Naive B cell (primary cell): ENCODE measurements at places on chromosomes 5 and 9. TPM values are rescaled to one million over a fixed set of nuclear protein-coding genes. Genes with fewer than 3 reads are reported as not detected.

Gene ENTPD2
- not detected for polyA plus RNA-seq

Gene HAVCR1
- not detected for polyA plus RNA-seq

Gene SLC36A2
- polyA plus RNA-seq, result not detected

Gene PCDHGB4
- polyA plus RNA-seq, result not detected

DNA sequence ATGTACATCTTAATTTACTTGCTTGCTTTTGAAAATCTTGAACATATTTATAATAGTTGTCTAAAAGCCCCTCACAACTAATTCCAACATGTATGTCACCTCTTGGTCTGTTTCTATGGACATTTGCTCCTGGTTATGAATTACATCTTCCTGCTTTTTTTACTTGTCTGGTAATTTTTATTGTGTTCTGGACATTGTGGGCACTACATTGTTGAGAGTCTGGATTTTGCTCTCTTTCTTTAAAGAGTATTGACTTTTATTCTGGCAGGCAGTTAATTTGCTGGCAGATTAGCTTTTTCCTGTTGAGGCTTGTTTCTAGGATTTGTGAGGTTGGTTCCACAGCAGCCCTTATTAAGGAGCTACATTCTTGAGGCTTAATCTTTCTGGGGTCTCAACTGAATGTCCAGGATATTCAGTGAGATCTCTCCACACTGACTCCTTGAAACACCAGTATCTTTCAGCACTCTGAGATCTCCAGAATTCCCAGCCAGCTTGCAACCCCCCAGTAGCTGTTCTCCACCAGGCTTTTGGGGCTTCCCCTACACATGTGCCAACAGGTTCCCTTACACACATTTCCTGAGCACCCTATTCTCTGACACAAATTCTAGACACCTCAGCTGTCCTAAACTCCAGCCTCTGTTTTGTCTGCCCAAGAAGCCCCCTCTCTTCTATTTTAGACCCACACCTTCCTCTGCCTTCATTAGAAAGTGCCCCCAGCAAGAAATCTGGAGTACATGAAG lies 27.4 kb downstream of the KIAA1191 start:
- no peaks in the 10 kb centered on the region for H3K4me1 ChIP-seq
- no peaks in the 10 kb centered on the region for H3K27me3 ChIP-seq
- H3K36me3 ChIP-seq, result peaks cover 28% of the 10 kb centered on the region
- H3K4me3 ChIP-seq, result no peak overlapping the region
- DNase-seq, result no peak

GRCh38 chr9:69569738-69570451 lies 102.3 kb downstream of the APBA1 start:
- H3K4me3 ChIP-seq, result no peak overlapping the region
- DNase-seq, result no peak
- peaks cover 4% of the 10 kb centered on the region for H3K27me3 ChIP-seq
- H3K36me3 ChIP-seq, result no peaks in the 10 kb centered on the region

GRCh38 chr5:62578540-62578939 lies at the start of gene LRRC70:
LRRC70 (plus strand) TSS chr5:62578819; CDS start chr5:62579439, 620 bp downstream.
- no peaks in the 10 kb centered on the region for H3K27me3 ChIP-seq
- peaks cover 29% of the 10 kb centered on the region for H3K4me1 ChIP-seq
- H3K27ac ChIP-seq, result peak within 1 kb of the TSS; percentile 50

- no peaks in the 10 kb centered on the region for H3K36me3 ChIP-seq
- peaks cover 32% of the 10 kb centered on the region for H3K4me1 ChIP-seq
- peak; percentile 67 for DNase-seq
- H3K27me3 ChIP-seq, result no peaks in the 10 kb centered on the region
- H3K27ac ChIP-seq, result peak overlapping the region; percentile 96
Measured at GRCh38 chr9:134391319-134392231, 65.3 kb downstream of the RXRA start.

DNA sequence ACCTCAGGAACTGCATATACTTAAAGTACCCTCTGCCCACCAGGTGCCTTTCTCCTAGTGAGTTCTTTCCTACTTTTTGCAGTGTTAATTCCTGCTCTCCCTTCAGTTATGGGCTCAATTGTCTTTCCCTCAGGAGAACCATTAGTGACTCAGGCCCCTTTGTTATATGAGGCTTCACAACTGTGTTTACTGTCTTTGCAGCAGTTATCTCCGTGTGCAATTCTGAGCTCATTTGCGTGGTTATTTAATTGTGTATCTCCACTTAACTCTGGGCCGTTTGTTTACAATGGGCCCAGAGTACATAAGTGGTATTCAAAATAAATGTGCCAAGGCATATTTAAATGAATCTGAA lies 9.6 kb downstream of the FBXO38 start:
- H3K27ac ChIP-seq, result peak overlapping the region; percentile 69
- no peak overlapping the region for H3K4me3 ChIP-seq
- H3K36me3 ChIP-seq, result no peaks in the 10 kb centered on the region
- no peaks in the 10 kb centered on the region for H3K27me3 ChIP-seq
- no peak for DNase-seq

GRCh38 chr5:14884062-14884612 lies 12.6 kb upstream of the ANKH start:
- no peak for DNase-seq
- no peak overlapping the region for H3K4me3 ChIP-seq
- peaks cover 16% of the 10 kb centered on the region for H3K27me3 ChIP-seq
- H3K4me1 ChIP-seq, result no peaks in the 10 kb centered on the region
- no peaks in the 10 kb centered on the region for H3K36me3 ChIP-seq

- no peak overlapping the region for H3K27ac ChIP-seq
- H3K4me1 ChIP-seq, result peaks cover 15% of the 10 kb centered on the region
- no peak for DNase-seq
- H3K36me3 ChIP-seq, result no peaks in the 10 kb centered on the region
- H3K4me3 ChIP-seq, result no peak overlapping the region
Measured at GRCh38 chr9:38061326-38061977, 7.6 kb downstream of the SHB start.

GRCh38 chr5:142861011-142861410 lies 90.8 kb downstream of the ARHGAP26 start:
- no peak overlapping the region for H3K4me3 ChIP-seq
- DNase-seq, result no peak
- no peaks in the 10 kb centered on the region for H3K27me3 ChIP-seq
- H3K4me1 ChIP-seq, result peaks cover 17% of the 10 kb centered on the region

GRCh38 chr5:1490376-1490775 lies 33.4 kb downstream of the LPCAT1 start:
- peaks cover 14% of the 10 kb centered on the region for H3K36me3 ChIP-seq
- peak; percentile 50 for DNase-seq
- H3K27ac ChIP-seq, result peak overlapping the region; percentile 95
- H3K4me3 ChIP-seq, result peak overlapping the region; percentile 17

DNA sequence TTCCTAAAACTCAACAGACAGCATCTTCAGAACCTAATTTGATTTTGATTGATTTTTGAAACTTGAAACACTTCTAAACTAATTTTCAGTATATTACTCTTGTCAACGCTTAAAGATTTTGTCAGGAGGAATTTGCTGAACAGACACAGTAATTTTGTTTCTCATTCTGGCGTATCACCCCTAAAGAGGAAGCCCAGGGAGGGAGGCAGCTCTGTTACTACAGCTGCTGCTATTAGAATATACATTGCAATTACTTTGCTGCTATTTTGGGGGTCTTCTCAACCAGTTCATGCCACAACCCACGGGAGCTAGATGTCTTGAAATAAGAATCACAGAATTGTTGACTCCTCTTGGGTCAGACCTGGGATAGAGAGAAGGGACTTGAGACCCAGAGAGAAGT lies 122.6 kb downstream of the TLR4 start:
- H3K27ac ChIP-seq, result peak overlapping the region; percentile 59
- peaks cover 32% of the 10 kb centered on the region for H3K4me1 ChIP-seq
